ENCODE measurements at places on chromosomes 3 and 15. TPM values are rescaled to one million over a fixed set of nuclear protein-coding genes. Genes with fewer than 3 reads are reported as not detected.

- H3K4me3 ChIP-seq, result no peak overlapping the region
- H3K36me3 ChIP-seq, result peaks cover 4% of the 10 kb centered on the region
- H3K4me1 ChIP-seq, result no peaks in the 10 kb centered on the region
- no peaks in the 10 kb centered on the region for H3K27me3 ChIP-seq
- no peak overlapping the region for H3K27ac ChIP-seq
Measured at GRCh38 chr3:52544937-52545336, 8.5 kb downstream of the UQCC5 start.

MESP2 gene
- not detected for total RNA-seq

CCDC39 gene
- not detected for total RNA-seq

- H3K27me3 ChIP-seq, result no peaks in the 10 kb centered on the region
- H3K4me3 ChIP-seq, result no peak overlapping the region
- H3K27ac ChIP-seq, result no peak overlapping the region
- H3K36me3 ChIP-seq, result peaks cover 86% of the 10 kb centered on the region
- no peaks in the 10 kb centered on the region for H3K4me1 ChIP-seq
- DNase-seq, result no peak
Measured at GRCh38 chr15:52143873-52144272, 31.3 kb upstream of the BCL2L10 start.

GRCh38 chr3:177693616-177694264 lies 496.5 kb upstream of the TBL1XR1 start:
- H3K27me3 ChIP-seq, result no peaks in the 10 kb centered on the region
- no peak overlapping the region for H3K4me3 ChIP-seq
- H3K36me3 ChIP-seq, result no peaks in the 10 kb centered on the region

GRCh38 chr15:78811124-78811824 lies at the start of gene ADAMTS7:
Gene ADAMTS7, minus strand, starts transcription at chr15:78811464. Its CDS starts 244 bp downstream, at chr15:78811220.
- H3K4me3 ChIP-seq, result peak within 1 kb of the TSS; percentile 52
- peak; percentile 62 for DNase-seq
- H3K36me3 ChIP-seq, result no peaks in the 10 kb centered on the region
- no peaks in the 10 kb centered on the region for H3K27me3 ChIP-seq
- H3K4me1 ChIP-seq, result peaks cover 21% of the 10 kb centered on the region

- no peaks in the 10 kb centered on the region for H3K27me3 ChIP-seq
- no peak for DNase-seq
- no peaks in the 10 kb centered on the region for H3K36me3 ChIP-seq
- H3K4me1 ChIP-seq, result peaks cover 9% of the 10 kb centered on the region
- H3K4me3 ChIP-seq, result no peak overlapping the region
Measured at GRCh38 chr3:143208976-143209714, 89.6 kb downstream of the CHST2 start.

DNA sequence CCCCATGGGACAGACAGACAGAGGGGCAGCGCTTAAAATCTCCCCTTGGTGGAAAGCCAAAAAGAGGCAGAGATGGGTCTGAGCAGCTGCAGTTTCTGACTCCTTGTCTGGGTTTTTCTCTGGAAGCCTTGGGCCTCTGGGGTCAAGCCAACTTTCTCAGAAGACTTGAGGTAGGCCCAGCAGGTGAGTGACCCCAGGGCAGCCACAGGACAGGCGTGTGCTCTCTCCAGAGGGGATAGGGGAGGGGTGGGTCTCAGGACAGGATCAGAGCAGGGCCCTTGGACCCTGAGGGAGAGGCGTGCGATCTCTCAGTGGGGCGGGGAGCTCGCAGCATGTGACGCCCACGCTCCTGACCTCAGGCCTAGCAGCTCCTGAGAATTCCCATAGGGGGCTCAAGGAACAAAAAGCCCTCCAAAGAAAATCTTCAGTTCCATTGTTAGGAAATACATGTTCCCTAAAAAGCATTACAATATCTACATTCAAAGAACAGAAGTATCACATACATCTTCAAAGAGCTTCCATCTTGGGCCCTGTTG lies 34.6 kb upstream of the DUSP7 start:
- no peaks in the 10 kb centered on the region for H3K4me1 ChIP-seq
- no peak overlapping the region for H3K27ac ChIP-seq
- no peak for DNase-seq
- H3K27me3 ChIP-seq, result no peaks in the 10 kb centered on the region

- no peaks in the 10 kb centered on the region for H3K4me1 ChIP-seq
- H3K4me3 ChIP-seq, result no peak overlapping the region
- peak; percentile 53 for DNase-seq
Measured at GRCh38 chr3:11379238-11379823, 107.1 kb downstream of the ATG7 start.
